AG04450 (cell line): ENCODE measurements at places on chromosomes 7 and 10. TPM values are rescaled to one million over a fixed set of nuclear protein-coding genes. Genes with fewer than 3 reads are reported as not detected.
A peak's percentile ranks its signal among the peaks of the same experiment; 100 is the strongest.

DNA sequence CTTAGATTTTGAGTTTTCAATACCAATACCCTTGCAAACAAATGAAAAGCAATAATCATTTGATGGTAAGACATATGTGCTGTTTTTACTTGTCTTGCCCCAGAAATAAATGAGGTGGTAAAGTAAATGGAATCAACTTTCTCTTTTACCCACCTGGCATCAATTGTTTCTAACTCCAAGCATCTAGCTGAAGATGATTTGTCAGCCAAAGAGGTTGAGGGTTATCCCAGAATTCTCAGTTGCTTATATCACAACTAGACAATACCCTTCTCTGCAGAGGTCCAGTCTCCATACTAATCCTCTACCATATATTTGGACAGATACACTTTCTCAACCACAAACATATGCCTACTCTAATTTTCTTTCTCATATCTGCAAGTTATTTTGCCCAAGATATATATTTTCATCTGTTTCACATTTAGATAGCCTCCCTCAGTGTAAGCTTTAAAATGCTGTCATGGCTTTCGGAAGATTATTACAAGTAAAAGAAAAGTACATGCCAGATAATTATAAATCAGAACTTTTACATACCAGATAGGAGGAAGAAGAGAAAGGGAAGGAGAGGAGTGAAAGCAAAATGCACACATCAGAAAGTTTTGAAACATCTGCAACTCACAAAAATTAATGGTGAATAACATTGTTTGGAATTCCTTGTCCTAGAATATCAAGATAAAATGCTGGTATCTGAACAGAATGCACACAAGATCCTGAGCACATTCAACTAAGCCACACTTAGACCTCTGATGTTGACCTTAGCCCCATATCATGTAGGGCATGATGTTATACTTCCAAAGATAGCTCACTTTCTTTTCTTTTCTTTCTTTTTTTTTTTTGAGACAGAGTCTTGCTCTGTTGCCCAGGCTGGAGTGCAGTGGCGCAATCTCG, 146.6 kb downstream of the REEP3 start:
- DNase-seq, result no peak

GRCh38 chr10:13567030-13567429, 19.7 kb upstream of the PRPF18 start:
- DNase-seq, result no peak

DNA sequence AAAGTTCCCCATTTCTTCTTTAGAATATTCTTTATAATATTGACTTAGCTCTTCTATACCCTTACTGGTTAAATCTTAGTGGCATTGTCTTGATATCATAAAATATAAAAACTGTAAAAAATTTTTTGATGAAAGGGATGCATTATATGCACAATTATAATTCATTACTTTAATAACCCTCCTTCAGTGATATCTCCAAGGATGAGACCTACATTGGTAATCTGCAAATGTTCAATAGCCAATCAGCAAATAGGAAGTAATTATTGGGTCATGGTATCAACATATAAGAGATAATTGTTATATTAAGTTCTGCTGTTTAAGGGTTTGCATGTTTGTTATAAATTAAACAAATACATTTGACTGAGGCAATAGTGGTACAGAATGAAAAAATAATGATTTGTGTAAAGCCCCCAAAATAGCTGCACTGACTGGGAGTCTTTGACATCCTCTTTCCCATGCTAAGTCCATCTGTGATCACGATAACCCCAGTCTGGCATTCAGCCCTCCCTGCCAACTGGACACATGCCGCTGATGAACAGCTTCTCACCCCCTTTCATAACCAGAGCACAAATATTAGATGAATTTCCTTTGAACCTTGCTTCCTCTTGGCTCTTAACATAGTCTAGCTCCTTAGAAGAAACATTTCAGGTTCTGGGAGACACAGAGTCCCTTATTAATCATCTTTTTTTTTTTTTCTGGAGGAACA, 169.5 kb downstream of the CPED1 start:
- DNase-seq, result no peak

GRCh38 chr7:40133561-40134427, 628 bp downstream of the MPLKIP start:
- DNase-seq, result no peak

GRCh38 chr10:74290708-74291107, 139.7 kb downstream of the ADK start:
- DNase-seq, result no peak

GRCh38 chr7:29980151-29980550, 9.4 kb downstream of the SCRN1 start:
- DNase-seq, result no peak

DNA sequence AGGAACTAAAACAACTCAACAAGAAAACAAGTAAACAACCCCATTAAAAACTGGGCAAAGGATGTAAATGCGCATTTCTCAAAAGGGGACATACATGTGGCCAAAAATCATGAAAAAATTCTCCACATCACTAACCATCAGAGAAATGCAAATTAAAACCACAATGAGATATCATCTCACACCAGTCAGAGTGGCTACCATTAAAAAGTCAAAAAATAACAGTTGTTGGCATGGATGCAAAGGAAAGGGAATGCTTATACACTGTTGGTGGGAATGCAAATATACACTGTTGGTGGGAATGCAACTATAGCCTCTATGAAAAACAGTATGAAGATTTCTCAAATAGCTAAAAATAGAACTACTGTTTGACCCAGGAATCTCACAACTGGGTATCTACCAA, 60.0 kb upstream of the LANCL2 start:
- DNase-seq, result no peak

DNA sequence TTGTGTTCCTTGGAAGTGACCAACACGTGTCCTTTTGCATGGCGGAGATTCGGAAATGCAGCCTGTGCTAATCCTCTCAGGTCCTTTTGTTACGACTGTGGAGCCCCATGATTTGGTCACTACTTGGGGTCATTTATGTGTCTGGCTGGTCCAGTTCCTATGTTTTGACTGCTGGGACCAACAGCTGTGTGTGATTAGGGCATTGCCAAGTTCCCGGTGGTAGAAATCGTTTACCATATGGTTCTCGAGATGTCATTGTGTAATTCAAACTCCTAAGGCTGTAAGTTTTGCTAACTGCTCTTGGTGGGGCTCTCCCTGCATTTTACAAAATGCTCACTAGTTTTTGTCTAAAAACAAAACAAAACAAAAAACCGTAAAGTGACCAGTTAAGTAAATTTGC, 62.0 kb downstream of the CCNY start:
- no peak for DNase-seq

GRCh38 chr7:55970978-55971377, 6.6 kb downstream of the NIPSNAP2 start:
- DNase-seq, result no peak

GRCh38 chr7:85805249-85805648, 618.4 kb upstream of the SEMA3D start:
- no peak for DNase-seq

DNA sequence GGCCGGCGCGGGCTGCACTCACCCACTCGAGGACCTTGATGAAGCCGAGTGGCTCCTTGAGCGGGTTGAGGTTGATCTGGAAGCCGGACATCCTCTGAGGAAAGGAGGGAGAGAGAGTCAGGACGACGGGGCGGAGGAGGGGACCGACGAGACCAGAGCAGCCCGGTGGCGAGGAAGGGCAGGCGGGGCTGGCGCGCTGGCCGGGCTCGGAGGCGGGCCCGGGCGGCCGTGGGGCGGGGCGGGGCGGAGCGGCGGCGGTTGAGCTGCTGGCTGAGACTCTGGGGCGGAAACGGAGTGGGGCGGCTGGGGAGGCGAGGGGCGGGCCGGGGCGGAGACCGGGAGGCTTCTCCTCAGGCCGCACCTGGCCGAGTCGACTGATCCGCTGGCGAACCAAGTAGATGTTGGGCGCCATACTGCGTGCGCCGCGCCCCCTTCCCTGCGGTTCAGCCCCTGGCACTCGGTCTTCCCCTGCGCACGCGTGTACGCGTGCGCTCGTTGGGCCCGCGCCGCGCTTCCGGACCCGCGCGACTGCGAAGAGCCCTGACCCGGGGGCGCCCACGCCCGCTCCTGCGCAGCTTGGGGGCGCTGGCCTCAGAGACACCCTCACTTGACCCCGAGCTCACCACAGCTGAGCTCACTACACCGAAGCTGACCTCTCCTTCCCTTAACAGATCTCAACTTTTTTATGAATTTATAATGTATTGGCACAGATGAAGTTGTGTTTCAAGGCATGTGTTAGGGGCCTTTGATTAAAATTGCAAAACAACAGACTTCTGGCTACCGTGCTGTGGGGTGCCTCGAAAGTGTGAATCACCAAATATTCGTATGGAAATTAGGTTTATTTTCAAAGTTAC, at the start of gene SYPL1:
SYPL1 (minus strand) TSS at position 195 of the 854 bp plus-strand sequence; CDS start at position 91, 104 bp downstream.
- peak; percentile 80 for DNase-seq

- DNase-seq, result no peak
Observed at GRCh38 chr10:86311906-86312305, 54.7 kb downstream of the GRID1 start.

DNA sequence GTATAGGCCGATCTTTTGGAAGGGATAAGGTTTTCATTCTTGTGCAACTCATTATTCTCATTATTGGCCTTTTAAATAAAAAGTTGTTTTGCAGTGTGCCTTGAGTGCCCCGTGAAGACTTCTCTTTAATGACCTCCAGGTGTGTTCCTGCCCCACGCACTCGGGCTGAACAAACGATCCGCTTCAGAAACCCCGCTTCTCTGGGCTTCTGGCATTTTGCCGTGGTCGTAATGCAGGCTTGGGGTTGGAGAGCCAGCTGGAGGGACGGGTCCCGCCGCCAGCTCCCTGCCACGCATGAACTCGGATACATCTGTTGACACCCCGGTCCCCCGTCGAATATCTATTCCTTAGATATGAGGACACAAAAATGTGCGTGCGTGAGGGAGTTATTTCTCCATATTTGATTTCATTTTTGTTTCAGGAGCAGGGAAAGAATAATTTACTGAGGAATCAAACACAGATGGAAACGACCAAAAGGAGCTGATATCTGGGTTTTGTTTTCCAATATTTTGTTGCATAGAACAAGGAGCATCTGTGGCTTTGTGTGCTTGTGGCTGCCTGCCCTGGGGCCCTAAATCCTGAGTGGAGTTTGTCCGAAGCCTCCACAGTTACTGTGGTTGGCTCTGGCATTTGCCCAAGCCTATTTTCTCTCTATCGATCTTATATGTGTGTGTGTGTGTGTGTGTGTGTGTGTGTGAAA, 17.0 kb upstream of the TTYH3 start:
- DNase-seq, result no peak

GRCh38 chr10:85858776-85859515, 507.6 kb downstream of the GRID1 start:
- no peak for DNase-seq

DNA sequence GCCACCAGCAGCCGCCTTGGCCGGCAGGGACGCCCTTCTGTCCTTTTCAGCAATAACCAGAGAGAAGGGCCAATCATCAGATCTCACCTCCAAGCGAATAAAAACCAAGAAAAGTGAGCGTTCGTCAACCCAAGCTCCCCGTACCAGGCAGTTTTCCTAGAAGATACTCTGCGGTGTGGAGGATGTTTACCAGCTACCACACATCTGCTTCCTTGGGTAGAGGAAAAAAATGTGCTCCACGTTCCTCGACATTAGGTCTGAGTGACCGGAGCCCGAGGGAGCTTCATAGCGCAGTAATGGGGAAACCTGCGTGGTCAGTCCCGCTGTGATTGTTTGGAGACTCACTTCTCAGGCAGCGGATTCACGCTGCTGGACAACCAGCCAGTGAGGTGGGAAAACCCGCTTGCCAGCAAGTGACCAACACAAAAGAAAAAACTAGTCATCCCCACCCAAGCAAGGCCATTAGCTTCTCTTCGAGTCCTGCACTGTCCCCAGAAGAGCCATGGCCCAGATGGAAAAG, 73.0 kb downstream of the ZRANB1 start:
- no peak for DNase-seq

DNA sequence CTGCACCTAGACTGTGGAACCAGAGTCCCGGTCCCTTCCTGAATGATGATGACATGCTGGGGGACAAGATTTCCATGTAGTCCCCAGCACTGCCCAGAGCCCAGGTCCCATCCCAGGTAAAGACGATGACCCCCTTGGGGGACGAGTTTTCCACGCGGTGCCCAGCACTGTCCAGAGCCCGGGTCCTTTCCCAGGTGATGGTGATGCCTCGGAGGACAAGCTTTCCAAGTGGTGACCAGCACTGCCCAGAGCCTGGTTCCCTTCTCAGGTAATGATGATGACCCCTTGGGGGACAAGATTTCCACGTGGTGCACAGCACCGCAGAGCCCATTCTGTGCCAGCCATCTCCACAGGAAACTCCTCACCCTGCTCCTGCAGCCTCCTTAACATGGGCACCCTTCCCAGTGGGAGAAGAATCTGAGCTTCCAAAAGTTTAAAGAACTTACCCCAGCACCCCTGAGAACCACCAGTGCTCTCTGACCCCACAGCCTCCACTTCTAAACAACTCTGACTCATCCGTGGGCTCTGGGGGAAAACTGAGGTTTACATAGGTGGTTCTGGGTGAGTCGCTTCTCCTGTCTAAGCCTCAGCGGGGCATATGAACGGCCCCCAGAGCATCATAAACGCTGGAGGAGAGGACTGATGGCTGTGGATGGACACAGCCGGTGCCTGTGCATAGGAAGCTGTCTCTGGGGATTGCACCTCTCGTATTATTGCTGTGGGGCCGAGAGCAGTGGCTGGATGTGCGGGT, 233.2 kb downstream of the TCERG1L start:
- DNase-seq, result no peak

GRCh38 chr7:90686146-90686545, 90.0 kb downstream of the CDK14 start:
- no peak for DNase-seq

DNA sequence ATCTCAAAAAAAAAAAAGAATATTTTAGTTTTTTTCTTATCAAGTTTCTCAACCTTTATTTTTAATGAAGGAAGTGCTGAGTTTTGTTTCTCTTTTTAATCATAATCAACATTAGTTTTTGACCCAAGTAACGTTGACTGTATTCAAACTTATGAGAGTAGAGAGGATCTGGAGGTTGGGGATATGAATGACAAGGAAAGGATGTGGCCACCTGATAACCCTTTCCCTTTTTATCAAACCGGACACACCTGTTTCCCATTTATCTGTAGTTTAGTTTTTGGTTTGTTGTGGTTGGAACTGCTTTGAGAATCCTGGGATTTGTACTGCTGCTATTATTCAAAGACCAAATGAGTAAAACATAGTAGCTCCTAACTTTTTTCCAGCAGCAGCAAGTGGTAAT, 38.6 kb downstream of the HACD1 start:
- DNase-seq, result no peak

- no peak for DNase-seq
Observed at GRCh38 chr10:101385866-101386658, 32.1 kb downstream of the BTRC start.

DNA sequence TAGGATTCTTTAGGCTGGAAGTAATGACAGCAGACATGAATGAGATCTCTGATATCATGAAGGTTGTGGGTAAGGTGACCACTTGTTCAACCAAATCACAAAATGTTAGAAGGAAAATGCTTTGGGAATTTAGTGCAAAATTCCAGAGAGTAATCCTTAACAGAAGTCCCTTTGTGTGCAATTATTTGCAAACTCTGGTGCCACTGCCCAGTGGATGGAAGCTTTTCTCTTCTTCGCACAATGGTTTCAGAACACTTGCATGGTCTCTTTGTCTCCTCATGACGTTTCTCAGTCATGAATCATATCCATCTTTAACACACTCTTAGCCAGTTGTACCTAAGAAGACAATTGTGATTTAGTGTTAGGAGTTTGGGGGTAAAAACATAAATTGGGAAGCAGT, 570.4 kb upstream of the ANKRD30A start:
- DNase-seq, result no peak

FBXL13 gene
- polyA plus RNA-seq, result 0.79 and 0.95 TPM in 2 replicates

STRIP2 gene
- 1.3 and 1.7 TPM in 2 replicates for polyA plus RNA-seq

PSAP gene
- 1,594 and 1,626 TPM in 2 replicates for polyA plus RNA-seq

CYP3A5 gene
- 0.21 and 0.31 TPM in 2 replicates for polyA plus RNA-seq

PCDH15 gene
- not detected in 2 replicates for polyA plus RNA-seq

UNCX gene
- polyA plus RNA-seq, result not detected in 2 replicates
